ENCODE measurements at places on chromosomes 1 and 21.
A peak's percentile ranks its signal among the peaks of the same experiment; 100 is the strongest.

GRCh38 chr21:44708213-44708865 lies 3.0 kb downstream of the TSPEAR start:
- no peak for DNase-seq

GRCh38 chr1:91124989-91125417 lies 103.2 kb upstream of the ZNF644 start:
- no peak for DNase-seq

DNA sequence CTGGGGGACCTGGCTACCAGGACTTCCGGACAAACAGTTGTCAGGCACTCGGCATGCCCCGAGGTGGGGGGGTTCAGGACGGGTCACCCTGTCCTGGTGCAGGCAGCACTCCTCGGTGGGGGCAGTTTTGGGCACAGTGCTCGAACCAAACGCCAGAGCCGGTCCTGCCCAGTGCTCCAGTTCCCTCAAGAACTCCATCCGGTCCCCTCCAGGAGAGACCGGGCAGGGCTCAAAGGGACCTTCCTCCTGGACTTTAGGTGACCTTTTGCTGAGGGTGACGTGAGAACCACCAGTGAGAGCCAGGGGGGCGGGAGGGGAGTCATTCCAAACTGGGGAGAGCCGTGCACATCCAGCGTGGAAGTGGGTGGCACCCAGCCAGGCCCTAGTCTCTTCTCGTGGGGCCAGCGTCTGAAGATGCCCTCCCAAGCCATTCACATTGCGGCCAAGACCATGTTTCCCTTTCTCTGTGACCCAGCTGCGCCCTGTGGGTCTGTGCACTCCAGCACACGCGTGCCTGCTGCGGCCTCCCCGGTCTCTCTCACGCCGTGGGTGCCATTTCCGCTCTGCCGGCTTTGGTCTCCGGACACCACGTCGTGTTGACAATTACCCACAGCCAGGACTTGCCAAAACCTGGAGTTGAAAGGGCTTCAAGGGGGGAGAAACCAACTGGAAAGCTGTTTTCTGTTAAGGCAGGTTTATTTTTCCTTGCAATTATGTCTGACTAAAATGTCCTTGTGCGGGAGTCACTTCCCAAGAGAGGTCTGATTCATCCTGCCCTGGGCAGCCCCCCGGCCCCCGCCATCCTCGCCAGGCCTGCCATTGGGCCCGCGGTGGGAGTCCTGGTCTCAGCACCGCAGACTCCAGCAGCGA lies 178.8 kb upstream of the ARHGEF16 start:
- no peak for DNase-seq

- DNase-seq: no peak
Observed at GRCh38 chr21:28754127-28754611, 238.5 kb downstream of the LTN1 start.

DNA sequence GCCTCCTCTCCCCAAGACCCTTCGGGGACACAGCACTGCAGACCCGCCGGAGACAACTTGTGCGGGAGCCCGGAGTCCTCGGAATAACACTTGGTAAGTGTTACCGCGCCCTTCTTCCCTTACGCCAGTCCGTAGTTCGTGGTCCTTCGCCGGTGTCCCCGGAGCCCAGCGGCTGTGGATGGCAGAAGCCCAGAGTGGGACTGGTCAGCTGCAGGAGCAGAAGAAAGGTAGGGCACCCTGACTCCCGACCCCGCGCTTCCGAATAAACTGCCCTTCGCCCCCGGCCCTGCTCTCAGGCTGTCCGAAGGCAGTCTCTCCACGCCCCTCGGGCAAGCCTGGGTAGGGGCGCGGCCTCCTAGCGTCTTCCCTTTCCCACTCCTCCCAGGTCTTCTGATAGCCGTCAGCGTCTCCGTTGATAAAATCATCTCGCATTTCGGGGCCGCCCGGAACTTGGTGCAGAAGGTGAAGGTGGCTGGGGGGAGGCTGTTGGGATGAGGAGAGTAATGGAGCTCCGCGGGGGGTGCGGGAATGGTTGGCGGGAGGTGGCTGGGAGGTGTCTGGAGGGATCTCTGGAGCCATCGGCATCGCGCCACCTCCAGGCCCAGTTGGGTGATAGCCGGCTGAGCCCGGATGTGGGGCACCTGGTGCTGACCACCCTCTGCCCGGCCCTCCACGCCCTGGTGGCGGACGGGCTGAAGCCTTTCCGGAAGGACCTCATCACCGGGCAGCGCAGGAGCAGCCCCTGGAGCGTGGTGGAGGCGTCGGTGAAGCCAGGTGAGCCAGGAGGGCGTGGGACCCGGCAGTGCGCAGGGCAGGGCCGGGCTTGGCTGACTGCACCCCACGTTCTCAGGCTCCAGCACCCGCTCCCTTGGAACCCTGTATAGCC lies 4.3 kb downstream of the RUSC1 start:
- peak; percentile 40 for DNase-seq

- DNase-seq: no peak
Observed at GRCh38 chr1:55034476-55035133, 4.7 kb upstream of the PCSK9 start.

GRCh38 chr1:54548389-54549044 lies 489 bp downstream of the ACOT11 start:
- DNase-seq: no peak

GRCh38 chr1:200334661-200335256 lies 75.1 kb downstream of the ZNF281 start:
- DNase-seq: no peak

- DNase-seq: no peak
Observed at GRCh38 chr1:46606255-46606965, 2.3 kb upstream of the MKNK1 start.

- peak; percentile 29 for DNase-seq
Observed at GRCh38 chr1:164618202-164618564, 59.2 kb downstream of the PBX1 start.

DNA sequence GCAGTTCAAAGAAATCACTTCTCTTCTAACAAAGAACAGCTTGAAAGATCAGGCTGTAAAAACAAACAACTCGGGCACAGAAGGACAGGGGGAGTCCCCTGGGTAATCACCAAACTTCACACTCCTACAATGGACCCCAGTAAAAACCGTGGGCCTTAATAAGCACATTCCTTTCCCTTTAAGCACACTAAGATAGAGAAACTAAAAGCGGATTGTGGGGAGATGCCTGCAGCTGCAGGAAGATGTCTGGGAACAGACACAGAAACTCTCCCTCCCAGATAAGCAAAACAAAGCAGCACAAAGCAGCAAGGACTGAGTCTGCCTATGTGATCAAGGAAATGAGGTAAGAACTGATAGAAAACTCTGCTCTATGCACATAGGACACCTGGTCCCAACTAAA lies 37.6 kb upstream of the CTBS start:
- DNase-seq: no peak

DNA sequence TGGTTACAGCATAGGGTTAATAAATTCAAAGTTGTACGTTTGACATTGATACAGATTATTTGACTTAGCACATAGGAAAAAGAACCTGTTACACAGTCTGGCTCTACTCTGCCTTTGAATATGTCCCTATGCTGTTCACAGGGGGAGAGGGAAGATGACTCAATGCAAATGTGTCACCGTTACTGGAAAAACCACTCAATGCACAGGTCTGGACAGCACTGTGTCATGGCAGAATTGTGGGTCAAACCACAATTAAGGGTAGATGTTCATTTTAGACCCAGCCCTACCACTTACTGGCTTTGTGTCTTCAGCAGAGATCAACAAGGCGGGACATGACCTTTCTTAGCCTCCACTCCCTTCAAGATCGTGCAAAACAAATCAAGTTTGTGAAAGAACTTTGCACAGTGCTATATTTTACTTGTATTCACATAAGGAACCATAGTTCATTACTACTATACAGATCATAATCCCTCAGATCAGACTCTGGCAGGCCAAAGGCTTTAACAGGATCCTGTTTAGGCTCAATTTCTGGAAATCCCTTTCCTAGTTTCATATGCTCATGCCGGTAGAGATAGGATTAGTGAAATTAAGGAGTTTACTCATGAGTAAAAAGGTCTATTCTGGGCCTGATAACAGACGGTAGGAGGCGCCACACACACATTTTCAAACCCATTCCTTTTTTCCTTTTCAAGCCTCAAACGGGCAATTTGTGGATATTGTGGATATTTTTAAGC lies 22.1 kb downstream of the EIF2D start:
- no peak for DNase-seq

GRCh38 chr1:12565094-12565965 lies 52.7 kb downstream of the DHRS3 start:
- DNase-seq: no peak

DNA sequence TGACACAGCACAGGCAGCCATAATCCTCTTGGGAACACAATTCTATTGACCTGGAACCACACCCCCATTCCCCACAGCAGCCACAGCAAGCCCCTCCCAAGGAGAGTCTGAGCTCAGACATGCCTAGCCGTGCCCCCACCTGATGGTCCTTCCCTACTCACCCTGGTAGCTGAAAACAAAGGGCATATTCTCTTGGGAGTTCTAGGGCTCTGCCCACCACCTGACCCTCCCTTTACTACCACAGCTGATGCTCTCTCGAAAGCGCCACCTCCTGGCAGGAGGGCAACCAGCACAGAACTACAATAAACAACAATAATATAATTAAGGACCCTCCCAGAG lies 184.8 kb upstream of the COA6 start:
- no peak for DNase-seq

DNA sequence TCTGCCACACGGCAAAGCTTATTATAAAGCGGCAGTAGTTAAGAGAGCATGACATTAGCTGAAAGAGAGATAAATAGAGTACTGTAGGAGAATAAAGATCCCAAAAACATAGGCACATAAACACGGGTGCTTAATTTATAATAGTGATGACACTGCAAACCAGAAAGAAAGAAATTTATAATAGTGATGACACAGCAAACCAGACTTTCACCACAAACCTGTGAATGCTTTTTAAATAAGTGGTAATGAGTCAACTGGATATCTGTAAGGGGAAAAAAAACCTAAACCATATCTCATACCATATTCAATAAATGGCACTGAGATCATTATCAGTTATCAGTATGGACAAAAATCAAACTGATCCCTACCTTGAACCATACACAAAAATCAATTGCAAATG lies 25.5 kb downstream of the USP1 start:
- no peak for DNase-seq

GRCh38 chr1:119027759-119028158 lies 39.6 kb upstream of the TBX15 start:
- DNase-seq: no peak

DNA sequence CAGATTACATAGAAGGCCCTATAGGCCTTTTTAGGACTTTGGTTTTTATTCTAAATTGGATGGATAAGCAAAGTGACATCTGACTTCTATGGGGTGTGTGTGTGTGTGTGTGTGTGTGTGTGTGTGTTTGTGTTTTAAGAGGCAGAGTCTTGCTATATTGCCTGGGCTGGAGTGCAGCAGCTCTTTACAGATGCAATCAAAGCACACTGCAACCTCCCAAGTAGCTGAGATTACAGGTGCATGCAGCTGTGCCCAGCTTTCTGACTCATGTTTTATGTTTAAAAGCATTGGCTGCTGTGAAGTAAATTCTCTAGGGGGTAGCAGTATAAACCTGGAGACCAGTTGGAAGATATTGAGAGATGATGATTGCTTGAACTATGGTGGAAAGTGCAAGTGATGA lies 12.4 kb upstream of the EVI5 start:
- no peak for DNase-seq

Measured in NCI-H748 treated with DMSO at 0.1 percent for 48 hours (cell line).